Endothelial cell (in vitro differentiated cells): ENCODE measurements at places on chromosomes 1 and 21.

- no peak for DNase-seq
Measured at GRCh38 chr1:74396933-74397332, 115.5 kb downstream of the LRRC53 start.

DNA sequence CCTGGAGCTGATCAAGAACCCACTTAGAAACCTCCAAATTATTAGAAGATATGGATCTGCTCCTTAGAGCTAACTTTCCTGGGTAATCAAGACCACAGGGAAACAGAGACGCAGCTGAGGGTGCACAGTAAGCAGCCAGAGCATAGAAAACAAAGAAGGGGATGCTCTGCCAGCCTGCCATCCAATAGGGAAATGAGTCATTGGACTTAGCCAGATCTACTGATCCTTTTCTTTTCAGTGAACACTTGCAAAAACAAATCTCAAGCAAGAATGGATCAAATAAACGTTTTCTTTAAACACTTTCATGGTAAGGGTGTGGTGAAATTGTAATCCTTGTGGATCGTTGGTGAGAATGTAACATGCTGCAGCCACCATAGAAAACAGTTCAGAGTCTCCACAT, 474.0 kb downstream of the LTN1 start:
- no peak for DNase-seq

GRCh38 chr1:103109311-103109920, 1.1 kb upstream of the COL11A1 start:
- no peak for DNase-seq

DNA sequence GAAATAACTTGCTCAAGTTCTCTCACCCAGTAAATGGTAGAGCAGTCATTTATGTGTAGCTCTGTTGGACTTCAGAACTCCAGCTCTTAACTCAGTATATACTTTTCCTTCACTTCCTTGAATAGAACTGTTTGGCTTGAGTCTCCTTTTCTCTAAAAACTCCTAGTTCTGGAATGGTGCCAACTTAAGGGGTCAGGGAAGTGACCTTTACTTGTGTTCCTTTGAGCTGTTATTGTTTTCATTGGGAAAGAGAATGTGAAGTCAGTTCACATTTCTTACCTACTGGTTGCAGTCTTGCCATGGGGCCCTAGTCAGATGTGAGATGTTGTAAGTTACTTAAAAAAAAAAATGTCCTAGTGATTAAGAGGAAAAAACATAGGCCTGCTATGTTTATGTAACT, 77.0 kb upstream of the MACF1 start:
- no peak for DNase-seq

DNA sequence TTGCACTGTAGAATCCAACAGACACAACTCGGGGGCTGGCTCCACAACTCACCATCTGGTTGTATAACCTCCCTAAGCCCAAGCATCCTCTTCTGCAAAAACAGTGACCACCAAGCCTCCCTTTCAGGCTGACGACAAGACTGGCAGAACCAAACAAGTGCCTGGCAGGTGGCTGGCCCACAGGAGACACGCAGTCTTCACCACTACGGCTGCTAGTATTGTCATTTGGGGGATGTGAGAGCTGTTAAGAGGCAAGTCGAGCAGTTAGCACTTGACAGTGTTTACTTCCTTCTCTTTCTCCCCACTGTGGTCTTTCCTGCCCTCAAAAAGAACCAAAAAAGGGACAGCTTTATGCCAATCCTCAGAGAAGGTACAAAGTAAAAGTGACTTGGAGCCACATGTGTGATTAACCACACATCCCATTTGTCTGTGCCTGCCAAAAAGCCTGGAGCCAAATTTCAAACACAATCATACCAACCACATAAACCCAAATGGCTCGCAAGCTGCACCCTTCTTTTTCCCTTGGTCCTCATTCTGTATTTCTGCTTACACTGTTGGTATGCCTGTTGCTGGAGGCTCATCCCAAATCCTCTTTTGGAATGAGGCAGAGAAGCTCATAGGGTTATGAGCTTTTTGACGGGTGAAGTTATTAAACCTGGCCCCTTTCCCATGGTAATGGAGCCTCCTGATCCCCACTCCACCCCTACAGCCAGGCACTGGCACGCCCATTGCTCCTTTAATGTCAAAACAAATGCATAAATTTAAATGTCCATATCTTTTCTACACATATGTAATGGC, 94.1 kb downstream of the TGFBR3 start:
- DNase-seq = no peak

DNA sequence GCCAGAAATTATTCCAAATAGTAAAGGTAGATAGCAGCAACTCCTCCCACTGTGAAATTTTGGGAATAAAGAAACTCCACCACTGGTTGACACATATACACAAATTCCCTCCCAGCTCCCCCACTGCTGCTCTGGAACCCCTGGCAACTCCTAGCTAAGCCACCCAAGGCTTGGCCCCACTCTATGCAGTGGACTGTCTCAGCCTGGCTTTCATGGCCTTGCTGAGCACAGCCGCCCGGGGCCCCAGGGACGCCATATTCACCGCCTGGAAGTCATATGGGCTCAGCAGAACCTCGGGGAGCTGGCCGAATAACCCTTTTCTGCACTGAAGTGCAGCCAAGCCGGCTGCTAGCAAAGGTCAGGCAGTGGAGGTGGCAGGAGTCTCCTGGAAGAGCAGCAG, 15.4 kb upstream of the RBM34 start:
- no peak for DNase-seq

DNA sequence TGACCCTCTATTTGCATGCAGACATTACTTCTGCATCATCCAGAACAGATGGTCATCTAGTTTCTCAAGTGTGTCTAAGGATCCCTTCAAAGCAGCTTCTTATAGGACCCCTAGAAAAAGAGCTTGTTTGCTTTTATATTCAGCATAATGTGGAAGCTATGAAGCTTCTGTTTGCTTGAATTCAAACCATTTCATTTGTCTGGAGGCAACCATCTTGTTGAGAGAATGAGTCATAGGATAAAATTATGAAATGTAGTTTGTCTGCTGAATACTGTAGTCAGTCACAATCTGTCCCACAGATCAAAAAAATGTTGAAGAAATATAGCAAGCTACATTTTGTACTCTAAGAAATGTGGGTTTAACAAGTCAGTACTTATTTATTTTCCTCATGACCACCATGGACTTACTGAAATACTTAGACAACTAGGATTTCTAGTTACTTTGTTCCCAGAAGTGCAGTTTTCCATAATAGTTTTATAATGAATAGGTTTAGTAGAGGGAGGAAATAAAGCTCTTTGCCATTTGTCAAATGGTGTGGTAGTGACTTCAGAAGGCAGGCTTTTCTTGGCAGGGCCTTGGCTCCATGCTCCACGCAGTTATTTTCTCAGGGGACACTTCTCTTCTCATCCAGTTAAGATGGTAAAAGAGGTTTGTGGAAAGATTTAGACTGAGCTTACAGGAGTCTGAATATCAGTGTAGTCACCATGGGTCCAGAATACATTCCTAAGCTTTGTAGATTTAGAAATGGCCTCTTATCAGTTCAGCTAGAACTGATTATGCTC, 74.8 kb upstream of the DEPDC1 start:
- no peak for DNase-seq

DNA sequence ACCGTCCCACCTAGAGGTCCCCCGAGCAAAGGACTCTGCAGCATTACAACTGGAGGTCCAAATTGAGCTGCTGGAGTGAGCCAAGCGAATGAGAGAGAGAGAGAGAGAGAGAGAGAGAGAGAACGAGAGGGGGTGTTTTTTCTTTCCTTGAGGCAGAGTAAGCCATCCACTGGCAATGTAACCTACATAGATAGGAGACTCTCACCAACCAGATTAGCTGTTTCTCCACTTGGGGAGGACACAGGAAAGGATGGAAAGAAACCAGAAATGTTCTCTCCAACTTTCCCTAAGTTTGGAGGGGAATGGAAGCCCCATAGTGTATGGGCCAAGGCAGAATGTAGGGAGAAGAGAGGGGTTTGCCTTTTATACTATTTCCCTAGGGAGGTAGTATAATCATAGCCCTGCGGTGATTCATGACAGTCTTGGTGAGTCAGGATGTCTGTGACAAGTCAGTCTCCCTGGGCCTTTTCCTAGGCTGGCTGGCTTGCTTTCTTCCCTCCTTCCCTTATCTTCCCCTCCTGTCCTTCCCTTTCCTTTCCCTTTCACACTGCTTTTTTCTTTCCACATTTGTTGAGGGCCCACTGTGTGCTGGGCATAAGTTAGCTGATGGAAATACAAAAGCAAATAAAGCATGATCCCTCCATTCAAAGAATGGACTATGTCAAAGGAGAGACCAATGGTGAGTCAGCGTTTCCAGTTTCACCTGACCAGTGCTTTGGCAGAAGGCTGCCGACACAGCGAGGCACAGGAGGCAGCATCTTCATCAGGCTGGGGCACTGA, 7.1 kb downstream of the FNDC7 start:
- DNase-seq = no peak

- DNase-seq = no peak
Measured at GRCh38 chr21:42414928-42415769, 11.4 kb downstream of the UBASH3A start.

DNA sequence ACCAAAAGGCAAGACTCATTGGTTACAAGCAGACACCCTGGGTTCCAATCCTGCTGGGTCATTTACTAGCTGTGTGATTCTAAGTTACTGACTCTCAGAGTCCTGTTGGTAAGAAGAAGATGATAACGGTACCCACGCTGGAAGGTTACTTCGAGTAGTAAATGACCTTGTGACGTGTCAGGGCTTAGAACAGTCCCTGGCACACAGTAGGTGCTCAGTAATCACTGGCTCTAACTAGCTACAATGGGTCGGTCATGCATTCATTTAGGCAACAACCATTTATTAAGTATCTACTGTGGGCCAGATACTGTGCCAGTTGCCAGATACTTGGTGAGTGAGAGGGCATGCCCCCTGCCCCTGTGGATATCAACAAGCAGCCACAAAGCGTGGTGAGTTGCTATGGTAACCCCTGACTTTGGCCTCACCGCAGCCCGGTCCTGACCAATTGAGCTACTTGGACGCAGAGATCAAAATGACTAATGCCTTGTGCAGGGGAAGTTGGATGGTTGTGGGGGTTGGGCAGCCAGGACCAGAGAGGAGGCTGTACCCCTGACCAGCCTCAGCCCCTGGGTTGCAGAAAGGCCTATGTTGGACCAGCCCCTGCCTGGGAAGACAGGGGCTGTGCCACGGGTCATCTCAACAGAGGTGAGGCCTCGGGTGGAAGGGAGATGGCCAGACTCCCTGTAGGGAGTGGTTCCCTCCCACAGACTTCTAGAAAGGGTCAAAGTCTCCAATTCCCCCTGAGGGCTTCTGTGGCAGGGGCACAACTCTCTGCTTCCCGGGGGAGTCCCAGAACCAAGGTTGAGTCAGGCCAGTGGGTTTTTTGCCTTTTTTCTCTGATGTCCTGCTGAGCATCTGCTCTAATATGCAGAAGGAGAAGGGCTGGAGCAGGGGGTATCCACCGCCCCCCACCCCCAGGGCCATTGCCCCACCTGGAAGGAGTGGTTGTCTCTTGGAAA, 16.0 kb downstream of the DHRS3 start:
- DNase-seq = no peak

DNA sequence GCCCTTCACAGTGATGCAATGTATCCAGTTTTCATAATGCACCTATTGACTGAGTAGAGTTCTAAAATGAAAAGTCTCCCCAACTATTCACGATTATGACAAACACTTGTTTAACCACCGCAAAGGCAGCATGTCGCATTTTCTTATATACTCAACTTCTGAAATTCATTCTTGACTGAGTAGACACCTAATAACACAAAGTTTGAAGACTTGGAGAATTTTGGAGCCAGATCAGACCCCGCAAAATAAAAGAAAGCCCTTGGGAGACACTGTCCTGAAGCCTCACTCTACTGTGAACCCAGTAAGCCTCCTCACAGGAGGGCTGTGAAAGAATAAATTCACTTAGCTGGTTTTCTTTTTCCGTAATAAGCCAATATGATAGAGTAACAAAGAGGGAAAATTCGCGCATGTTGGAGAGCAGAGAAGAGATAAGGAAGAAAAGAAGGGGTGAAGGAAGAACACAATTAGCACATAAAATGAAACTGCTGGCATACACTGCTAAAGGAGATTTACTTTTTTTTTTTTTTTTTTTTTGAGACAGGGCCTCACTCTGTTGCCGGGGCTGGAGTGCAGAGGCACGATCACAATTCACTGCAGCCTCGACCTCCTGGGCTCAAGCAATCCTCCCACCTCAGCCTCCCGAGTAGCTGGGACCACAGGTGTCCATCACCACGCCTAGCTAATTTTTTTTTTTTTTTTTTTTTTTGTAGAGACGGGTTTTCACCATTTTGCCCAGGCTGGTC, 492 bp upstream of the COLGALT2 start:
- DNase-seq = no peak
